ENCODE measurements at places on chromosomes 1 and 21.
A peak's percentile ranks its signal among the peaks of the same experiment; 100 is the strongest.

DNA sequence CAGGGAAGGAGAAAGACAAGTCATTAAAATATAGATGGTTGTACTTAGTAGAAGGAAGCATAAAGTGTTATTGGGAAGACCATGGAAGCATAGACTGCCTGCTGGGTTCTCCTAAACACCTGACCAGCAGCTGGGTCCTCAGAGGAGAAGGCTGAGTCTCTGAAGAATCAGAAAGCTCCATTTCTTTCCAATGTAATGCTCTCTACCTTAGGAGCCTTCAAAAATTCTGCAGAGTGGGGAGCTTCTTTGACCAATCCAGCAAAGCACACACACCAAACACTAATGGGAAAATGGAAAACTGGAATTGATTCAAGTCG, 21.1 kb upstream of the BCL10 start:
- no peak for ATAC-seq

GRCh38 chr21:43304621-43305335, 122.2 kb downstream of the SIK1 start:
- no peak for ATAC-seq

DNA sequence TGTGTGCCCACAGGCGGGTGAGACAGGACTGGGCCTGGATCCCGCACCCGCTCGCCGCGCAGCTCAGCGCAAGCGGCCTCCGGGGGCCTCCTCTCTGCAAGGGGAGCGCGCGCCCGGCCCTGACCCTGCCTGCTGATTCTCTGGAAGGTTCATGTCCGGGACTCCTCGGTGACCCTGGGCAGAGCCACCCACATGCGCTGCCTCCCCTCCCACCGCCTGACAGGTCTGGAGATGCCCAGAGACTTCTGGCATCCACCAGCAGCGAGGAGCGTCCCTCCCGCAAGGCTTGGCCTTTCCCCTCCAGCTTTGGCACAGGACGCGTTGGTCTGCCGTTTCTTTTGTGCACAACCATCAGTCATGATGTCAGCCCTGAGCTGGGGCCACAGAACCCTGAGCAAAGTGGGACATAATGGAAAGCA, 42.0 kb upstream of the COL6A2 start:
- no peak for ATAC-seq

DNA sequence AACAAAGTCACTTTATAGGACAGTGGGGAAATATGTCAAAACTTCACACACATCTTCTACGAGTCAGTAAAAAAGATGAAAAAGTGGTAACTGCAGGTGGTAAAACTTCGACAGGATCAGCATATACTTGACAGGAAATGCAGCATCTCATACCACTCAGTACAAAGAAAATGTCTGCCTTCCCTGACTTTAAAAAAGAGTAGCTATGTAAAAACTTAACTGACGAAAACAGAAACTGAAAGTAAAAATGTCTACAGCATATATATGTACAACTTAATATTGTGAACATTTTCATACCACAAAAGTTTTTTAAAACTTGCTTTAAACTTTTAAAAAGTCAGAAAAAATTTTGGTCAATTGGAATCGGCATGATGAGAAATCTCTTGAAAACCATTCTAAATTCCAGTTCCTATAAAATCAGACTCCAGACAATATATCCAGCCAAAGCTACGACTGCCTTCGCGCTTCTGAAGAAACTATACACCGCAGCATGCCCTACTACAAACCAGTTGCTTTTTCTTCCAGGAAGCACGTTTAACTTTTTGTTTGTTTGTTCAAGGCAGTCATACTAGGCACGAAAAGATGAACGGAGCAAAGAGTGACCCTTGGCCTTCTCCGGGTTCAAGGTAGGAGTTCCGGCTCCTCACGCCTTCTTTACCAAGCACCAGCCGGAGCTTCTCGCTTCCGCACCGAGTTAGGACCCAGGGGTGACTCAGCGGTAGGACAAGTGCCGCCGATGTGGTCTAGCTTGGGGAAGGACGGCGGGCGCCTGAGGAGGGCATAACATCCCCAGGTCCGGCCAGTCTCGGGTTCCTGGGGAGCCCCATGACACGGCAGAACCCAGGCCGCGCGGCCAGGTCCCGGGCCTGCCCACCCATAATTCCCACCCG, 612 bp downstream of the PSMA5 start:
- peak; percentile 38 for ATAC-seq

GRCh38 chr1:211328084-211328694, 1.6 kb downstream of the TRAF5 start:
- ATAC-seq = no peak

GRCh38 chr1:8189931-8190483, 127.9 kb upstream of the SLC45A1 start:
- no peak for ATAC-seq

GRCh38 chr1:31689379-31689778, 14.4 kb downstream of the COL16A1 start:
- no peak for ATAC-seq

GRCh38 chr1:9824702-9825089, 931 bp upstream of the CLSTN1 start:
- ATAC-seq = no peak

Measured in activated CD4-positive, CD25-positive, alpha-beta regulatory T cell treated with anti-CD3 and anti-CD28 coated beads, Interleukin-2, amount 50 U/mL, for 24 hours (primary cell).